ENCODE measurements at places on chromosomes 7 and 10.

DNA sequence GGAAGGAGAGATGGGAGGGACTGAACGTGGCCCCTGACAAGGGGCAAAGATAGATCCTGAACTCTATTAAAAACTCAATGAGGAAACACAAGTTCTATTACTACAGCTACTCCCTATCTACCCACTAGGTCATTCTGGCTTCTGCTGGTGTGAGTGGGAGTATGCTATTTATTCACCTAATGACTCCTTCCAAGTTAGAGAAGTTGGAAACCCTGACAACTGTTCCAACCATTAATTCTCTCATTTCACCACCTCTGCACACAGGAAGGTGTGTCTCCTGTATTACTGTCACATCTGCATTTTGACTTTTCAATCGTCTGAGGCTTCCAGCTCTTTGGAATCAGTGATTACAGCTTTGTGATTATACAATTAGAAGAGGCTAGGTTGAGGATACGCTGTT, 169.4 kb upstream of the ADO start:
- no peak for DNase-seq

- DNase-seq: no peak
Observed at GRCh38 chr10:52965938-52966401, 193.4 kb upstream of the MBL2 start.

GRCh38 chr7:155962191-155962967, 150.1 kb upstream of the SHH start:
- no peak for DNase-seq

- DNase-seq: no peak
Observed at GRCh38 chr10:71799608-71800453, 26.5 kb upstream of the VSIR start.

DNA sequence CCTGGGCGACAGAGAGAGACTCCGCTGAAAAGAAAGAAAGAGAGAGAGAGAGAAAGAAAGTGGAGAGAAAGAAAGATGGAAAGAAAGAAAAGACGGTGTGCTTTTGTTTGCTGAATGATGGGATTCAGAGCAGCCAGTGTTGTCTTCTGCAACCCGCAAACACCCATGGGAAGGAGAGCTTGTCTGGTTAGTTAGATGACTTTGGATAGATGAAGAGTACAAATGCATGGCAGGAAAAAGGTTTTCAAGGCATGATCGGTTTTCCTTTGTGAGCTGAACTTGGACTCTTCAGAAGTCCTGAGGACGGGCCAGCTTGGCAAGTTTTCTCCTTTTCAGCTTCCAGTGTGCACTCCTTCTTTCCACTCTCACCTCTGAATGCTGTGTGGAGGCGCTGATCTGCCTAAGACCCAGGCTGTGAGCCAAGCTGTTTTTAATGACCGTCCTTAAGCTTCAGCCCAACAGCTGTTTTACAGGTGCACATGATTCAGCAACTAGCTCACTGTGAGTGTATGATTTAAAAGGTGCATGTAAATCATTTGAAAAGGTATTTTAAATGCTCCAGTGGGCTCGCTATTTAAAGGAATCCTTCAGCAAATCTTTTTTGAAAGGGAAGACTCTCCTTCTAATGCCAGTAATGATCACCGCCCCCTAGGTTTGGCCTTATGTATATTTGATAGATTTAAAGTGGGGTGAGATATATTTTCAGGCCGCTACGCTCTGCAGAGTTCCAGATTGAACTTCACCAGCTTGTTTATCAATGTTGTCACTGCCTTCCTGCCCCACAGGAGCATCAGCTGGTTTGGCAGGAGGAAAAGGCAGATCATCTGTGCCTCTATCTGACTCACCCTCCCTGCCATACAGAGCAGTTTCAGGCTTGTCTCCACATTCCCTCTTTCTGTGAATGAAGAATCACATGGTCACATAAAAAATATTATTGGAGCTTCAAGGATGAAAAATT, 115.0 kb downstream of the PLXDC2 start:
- DNase-seq: no peak

DNA sequence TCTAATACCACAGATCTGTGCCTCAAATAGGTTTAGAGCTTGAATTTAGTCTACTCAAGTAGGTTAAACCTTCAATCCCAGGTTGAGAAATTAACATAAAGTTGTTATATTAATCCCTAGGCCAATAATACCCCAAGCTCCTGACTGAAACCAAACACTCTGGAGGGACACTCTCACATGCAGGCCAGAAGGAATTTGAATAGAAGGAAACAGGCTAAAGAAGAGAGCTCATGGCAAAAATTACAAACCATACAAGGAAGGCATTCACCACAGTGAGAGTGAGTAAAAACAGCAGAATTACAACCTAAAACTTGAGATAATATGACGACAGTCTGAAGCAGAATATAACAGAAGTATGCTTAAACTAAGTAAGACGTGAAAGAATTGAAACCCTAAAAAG, 76.1 kb upstream of the PDK4 start:
- DNase-seq: no peak

DNA sequence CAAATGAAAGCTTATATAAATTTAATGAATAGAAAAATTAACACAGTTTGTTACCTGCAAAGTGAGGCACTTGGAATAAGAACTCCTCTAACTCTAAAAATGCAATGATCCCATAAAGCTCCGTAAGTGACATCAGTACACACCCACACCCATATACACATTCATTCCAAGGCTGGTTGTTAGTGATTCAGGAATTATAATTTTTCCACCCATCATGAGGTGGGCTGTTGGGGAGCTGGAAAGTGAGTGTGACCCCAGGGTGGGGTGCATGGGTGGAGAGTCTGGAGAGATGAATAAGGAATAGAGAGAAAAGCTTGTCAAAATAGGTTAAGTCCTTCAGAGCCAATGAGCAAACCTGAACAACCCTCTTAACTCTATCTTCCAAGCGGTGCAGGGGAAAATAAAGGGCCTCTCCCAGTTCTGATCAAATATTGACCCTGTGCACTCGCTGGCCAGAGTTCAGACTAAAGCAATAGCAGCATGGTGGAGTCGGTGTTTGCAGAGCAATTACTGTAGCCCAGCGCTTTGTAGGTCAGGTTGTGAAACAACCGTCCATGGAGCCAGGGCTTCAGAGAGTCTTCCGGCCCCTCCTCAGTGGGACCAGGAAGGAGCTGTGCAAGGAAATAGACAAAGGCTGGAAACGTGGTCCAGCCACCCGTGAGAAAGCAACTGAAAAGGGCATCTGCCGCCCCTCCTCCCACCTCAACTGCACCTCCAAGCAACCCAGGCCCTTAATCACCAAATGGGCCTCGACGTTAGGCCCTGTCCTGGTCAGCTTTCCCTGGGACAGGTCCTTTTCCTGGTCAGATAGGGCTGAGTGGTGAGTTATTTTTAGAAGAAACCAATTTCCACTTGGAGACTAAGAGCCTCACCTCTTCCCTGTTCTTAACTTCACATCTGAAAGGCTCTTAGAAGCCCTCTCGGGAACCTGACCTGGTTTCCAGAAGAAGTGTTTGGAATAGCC, 61.2 kb downstream of the SH3PXD2A start:
- DNase-seq: no peak

DNA sequence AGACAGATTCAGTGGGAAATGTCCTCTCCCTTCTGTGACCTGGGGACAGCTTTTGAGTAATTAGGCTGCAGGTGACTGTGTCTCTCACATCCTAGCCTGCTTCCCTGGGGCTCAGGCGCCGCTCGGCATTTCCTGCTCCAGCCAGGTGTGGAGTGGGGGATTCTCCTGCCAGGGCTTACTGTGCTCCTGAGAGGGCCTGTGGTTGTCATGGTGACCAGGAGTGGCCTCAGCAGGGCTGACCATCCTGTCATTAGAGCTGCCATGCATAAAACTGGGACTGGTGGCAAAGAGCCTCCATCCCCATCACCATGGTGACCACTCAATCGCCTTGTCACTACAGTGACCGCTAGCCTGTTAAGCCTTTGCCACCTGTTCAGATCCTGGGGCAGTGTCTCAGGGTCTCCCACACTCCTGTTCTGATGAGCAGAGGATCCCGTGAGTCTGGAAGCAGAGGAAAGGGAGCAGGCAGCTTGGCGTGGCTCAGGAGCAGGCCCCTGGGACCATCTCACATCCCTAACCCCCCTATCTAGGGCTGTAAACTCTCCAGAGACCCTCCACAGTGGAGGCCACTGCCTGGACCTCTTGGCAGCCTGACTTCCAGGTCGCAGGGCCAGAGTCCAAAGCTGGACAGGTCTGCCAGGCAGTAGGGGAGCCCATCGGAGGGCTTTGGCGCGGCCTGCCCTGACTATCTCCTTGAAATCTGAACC, at the start of gene GCK:
TSS of gene GCK (minus strand) at position 154 of the 707 bp plus-strand sequence. CDS start 486 bp downstream, outside the sequence.
- no peak for DNase-seq

DNA sequence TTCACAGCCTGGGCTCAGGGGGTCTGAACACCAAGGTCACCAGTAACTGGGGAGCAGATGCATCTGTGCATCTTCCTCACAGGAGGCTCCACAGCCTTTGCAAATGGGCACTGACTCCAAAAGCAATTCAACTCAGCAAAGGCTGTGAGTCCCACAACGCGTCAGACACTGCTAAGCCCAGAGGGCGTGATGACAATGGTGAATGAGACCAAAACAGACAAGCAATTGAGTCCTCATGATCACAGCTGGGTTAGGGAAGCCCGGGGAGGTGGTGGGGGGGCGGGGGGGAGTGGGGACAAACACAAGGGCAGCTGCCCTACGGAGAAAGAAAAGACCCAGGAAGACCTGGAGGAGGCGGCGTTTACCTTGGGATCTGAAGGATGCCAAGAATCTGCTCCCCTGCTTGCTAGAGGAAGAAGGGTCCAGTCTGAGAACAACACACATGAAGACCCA, 61.6 kb upstream of the RNF32 start:
- DNase-seq: no peak

- peak; percentile 65 for DNase-seq
Observed at GRCh38 chr10:131885391-131886165, 15.2 kb upstream of the PPP2R2D start.

DNA sequence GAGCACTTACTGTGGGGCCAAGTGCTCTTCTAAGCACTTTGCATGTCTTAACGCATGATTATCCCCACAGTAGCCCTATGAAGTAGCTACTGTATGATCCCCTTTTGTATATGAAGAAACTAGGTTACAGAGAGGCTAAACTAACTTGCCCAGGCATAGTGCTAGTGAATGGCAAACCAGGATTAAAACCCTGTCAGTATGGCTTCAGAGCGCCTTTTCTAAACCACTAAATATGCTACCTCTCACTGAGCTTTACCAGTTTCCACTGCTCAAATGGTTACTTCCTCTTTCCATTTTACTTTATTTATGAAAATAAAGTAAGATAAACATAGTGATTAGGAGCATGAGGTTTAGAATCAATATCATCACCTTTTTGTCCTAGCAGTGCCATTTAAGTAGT, 73.6 kb downstream of the PODXL start:
- no peak for DNase-seq

DNA sequence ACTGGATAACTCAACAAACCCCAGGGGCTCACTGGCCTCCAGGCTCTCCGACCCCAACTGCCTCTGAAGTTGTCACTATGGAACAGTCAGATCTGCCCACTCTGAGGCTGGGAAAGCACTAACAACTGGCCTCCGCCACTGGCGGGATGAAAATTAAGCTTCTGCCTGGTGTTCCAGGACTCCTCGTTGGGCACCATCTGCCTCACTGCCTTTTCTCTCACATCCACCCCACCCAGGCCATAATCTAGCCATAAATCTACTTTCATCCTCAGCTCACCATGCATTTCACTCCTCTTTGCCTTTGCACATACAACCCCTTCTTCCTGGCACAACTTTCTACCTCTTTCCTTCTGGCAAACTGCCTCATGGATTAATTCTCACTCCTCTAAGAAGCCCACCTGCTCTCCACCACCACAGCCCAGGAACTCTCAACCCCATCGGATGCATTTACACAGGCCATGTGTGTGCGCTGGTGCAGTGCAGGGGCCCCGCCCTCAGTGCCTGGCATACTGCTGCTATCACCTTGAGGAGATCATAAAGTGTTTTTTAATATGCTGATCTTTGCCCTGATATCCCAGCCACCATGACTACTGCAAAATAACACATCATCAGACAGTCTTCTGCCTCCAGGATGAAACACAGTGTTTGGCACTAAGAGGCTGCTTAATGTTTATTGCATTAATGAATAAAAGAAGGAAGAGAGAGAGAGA, 4.0 kb downstream of the CDHR1 start:
- DNase-seq: no peak

GRCh38 chr10:124378881-124379471, 39.7 kb downstream of the OAT start:
- no peak for DNase-seq

DNA sequence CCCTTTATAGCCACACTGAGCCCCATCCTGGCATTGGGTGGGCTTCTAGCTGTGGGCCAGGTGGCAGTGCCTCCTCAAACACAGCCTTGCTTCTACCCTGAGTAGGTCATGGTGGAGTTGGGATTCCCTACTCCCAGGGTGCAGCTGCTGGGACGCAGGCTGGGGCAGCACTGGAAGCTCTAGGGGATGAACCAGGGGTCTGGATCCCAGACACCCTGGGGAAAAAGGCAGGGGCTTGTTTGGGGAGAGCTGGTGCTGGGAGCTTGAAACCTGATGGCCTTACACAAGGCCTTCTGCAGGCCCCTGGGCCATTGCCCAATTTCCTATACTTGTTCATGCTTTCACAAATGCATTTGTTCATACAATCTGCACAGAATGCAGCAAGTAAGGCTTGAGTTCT, 103.7 kb upstream of the CTBP2 start:
- DNase-seq: no peak

- DNase-seq: no peak
Observed at GRCh38 chr10:132232023-132232951, 45.5 kb downstream of the DPYSL4 start.

DNA sequence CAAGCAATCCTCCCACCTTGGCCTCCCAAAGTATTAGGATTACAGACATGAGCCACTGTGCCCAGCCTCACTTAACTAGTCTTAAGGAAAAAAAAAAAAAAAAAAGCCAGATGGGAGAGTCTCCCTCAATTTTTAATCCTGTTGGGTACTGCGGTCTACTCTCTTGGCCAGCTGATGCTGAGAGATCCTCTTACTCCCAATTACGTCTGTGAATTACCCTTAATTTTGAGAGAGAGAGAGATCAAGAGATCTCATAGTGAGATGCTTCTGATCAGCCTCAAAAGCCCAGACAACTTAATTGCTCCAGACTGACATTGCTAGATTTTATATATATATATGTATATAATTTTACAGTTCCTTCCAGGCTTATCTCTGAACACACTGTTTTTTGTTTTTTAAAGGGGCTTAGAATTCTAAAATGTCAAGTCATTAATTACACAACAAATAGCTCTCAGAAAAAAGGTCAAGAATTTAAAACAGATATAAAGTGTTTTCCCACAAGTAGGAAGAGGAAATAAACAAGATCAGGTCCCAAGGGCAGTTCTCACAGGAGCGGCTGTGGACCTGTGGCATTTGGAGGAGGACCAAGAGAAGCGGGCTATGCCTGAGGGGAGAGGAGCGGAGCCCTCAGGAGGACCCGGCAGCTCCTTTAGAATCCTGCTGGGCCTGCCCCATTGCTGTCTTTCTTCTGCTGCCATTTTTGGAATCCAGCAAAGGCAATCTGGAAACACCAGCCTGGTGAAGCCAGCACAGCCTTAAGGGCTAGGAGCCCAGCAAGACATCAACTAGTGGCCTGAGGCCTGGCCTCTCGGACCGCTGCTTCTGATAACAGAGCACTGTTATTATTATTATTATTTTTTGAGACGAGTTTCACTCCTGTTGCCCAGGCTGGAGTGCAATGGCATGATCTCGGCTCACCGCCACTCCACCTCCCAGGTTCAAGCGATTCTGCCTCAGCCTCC, 30.1 kb downstream of the DENND2A start:
- no peak for DNase-seq
